ENCODE measurements at places on chromosomes 1 and 21. TPM values are rescaled to one million over a fixed set of nuclear protein-coding genes. Genes with fewer than 3 reads are reported as not detected.

SPRR2A gene
- not detected for total RNA-seq

AQP10 gene
- 0.49 TPM for total RNA-seq

OLIG1 gene
- 0.91 TPM for total RNA-seq

GRCh38 chr1:182588500-182589396 is at the start of gene RNASEL:
Gene RNASEL (minus strand): TSS chr1:182589256. CDS start chr1:182586806, 2,450 bp downstream.
- DNase-seq: peak; percentile 85
- H3K4me1 ChIP-seq: peaks cover 30% of the 10 kb centered on the region
- H3K36me3 ChIP-seq: no peaks in the 10 kb centered on the region

GRCh38 chr1:55466921-55467320 is 251.8 kb upstream of the USP24 start:
- H3K27ac ChIP-seq: no peak overlapping the region
- DNase-seq: no peak
- no peaks in the 10 kb centered on the region for H3K27me3 ChIP-seq
- no peak overlapping the region for H3K4me3 ChIP-seq
- no peaks in the 10 kb centered on the region for H3K36me3 ChIP-seq

DNA sequence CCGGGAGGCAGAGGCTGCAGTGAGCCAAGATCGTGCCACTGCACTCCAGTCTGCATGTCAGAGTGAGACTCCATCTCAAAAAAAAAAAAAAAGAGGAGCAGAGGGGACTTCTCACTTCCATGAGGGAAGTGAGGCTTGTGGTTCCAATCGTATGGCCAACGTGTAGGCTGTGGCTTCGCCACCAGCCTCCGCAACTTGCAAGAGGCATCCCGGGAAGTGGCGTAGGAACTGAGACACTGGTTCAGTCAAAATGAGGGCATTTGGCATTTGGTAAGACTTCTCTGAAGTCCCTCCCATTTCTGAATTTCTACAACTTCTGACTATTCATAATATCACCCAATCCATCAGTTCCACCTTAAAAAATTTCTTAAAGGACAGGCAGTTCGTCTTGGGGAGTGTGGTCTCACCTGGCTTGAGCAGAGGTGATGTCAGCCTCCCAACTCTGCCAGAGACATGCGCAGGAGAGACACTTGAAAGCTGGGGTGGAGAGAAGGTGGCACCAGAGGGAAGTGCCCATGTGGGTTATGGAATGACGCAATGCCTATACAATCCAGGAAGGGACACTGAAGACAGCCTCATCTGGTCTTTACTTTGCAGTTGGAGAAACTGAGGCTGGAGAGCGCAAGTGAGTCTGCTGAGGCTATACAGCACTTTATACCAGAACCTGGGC is 17.2 kb downstream of the KAZN start:
- H3K4me3 ChIP-seq: no peak overlapping the region
- H3K36me3 ChIP-seq: no peaks in the 10 kb centered on the region
- no peak for DNase-seq
- no peaks in the 10 kb centered on the region for H3K27me3 ChIP-seq
- H3K4me1 ChIP-seq: no peaks in the 10 kb centered on the region

- no peaks in the 10 kb centered on the region for H3K36me3 ChIP-seq
- no peak overlapping the region for H3K4me3 ChIP-seq
- peak overlapping the region; percentile 67 for H3K27ac ChIP-seq
- H3K27me3 ChIP-seq: no peaks in the 10 kb centered on the region
- H3K4me1 ChIP-seq: peaks cover 26% of the 10 kb centered on the region
Observed at GRCh38 chr1:235954306-235955283, 87.9 kb upstream of the LYST start.

DNA sequence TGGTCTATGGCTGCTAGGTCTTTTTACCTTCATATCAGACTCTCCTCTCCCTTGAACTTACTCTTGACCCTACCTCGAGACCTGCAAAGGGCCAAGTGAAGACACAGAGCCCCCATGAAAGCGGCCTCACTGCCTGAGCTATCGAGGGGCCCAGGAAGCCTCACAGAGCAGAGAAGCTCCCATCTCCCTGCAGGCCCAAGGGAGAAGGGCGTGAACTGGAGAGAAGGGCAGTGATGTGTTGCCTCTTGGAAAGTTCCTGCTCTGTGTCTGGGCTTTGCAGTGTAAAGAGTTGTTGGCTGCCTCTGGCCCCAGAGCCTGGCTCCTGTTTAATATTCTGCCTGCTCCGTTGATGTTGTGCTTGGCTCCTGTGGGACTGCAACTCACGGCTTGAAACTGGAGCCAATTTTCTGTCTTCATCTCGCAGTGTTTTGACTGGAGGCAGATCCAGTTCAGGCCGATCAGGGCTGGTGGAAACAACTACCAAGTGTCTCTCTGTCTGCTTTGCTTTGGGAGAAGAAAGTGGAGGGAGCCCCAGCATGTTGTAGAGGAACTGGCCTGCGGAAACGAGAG is 4.3 kb downstream of the SERTAD4 start:
- peaks cover 34% of the 10 kb centered on the region for H3K4me1 ChIP-seq
- H3K36me3 ChIP-seq: no peaks in the 10 kb centered on the region
- no peak for DNase-seq
- peak overlapping the region; percentile 74 for H3K27ac ChIP-seq
- no peaks in the 10 kb centered on the region for H3K27me3 ChIP-seq
